ENCODE measurements at places on chromosomes 13 and 19.

GRCh38 chr19:10887616-10888367 is 16.4 kb downstream of the CARM1 start:
- no peak for DNase-seq

- DNase-seq: no peak
Observed at GRCh38 chr19:14440049-14440448, 6.9 kb downstream of the PKN1 start.

DNA sequence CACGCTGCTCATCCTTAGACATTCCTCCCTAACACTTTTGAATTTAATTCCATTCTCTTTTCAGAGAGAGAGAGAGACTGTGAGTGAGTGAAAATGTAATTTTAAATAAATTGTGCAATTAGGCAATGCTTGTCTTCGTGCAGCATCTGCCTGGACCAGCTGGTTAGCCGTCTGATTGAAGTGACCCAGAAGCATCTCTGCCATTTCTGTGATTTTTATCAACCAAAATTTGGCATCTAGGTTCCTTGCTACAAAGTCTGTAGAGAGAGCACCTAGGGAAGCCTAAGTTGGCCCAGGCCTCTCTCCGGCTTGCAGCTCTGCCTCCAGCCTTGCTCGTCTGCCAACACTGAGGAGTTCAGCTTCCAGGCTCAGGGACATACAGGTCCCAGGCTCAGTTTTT is 138.6 kb upstream of the GPR12 start:
- DNase-seq: no peak

- DNase-seq: no peak
Observed at GRCh38 chr19:13840305-13841085, 36.4 kb upstream of the NANOS3 start.

DNA sequence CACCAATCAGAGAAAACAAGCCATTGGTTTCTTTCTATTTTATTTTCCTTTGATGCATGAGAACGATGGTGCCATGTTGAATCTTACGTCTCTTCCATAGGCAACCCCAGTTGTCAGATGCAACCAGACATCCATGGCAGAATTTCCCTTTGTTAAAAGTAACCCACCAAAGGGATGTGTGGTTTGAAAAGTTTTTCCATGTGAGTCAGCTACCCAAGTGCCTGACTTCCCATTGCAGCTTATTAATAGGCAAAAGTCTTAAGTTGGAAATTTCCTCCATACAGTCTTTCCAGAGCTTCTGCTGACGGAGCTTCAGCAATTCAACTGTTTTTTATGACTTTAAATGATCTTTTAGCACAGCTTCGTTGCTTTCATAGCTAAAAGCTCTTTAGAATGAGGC is 73.8 kb upstream of the FAM216B start:
- no peak for DNase-seq

DNA sequence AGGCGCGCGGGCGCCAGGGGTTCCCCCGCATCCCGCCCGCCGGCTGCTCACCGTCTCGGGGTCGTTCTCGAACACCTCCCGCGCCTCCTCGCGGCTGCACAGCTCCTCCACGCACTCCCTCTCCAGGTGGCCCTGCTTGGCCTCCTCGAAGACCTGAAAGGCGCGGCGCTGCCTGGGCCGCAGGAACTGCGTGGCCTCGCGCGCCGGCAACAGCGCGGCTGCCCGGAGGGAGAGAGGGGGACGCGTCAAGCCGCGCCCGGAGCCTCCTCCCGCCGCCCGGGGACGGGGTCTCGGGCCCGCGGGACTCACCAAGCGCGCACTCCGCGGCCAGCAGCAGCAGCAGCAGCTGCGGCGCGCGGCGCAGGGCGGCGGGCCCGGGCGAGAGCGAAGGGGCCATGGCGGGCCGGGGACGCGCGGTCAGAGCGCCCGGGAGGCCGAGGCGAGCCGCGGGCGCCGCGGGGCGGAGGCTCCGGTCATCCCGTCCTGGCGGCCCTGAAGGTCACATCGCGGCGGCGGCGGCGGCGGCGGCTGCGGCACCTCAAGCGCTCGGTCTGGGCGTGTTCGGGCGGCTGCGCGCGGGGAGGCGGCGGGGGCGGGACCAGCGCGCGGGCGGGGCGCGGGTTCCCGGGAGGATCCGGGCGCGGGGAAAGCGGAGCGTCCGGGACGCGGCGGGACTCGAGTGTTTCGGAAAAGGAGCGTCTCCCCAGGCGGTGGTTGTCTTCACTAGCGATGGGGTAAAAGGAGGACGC is at the start of gene GAS6:
TSS of gene GAS6 (minus strand) at position 553 of the 749 bp plus-strand sequence. CDS start at position 397, 156 bp downstream.
- DNase-seq: no peak

GRCh38 chr19:31510635-31511034 is 161.4 kb upstream of the TSHZ3 start:
- no peak for DNase-seq

DNA sequence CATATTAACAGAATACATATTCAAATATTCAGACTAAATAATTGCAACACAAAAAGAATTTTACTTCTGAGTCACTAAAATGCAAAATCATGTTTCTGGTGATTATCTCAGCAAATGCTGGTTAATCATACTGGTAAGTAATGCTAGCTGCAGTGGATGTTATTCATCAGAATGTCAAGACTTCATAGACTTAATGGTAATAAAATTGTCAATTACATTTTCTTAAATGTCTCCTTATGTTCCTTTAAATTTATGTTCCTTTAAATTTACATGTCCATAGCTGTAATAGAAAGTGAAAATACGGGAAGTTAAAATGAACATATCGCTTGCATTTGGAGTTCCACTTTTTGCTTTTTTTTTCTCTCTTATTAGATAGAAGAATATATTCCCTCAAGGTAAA is 853.0 kb downstream of the SLITRK6 start:
- DNase-seq: no peak

- DNase-seq: no peak
Observed at GRCh38 chr13:95357875-95358274, 56.6 kb upstream of the ABCC4 start.

DNA sequence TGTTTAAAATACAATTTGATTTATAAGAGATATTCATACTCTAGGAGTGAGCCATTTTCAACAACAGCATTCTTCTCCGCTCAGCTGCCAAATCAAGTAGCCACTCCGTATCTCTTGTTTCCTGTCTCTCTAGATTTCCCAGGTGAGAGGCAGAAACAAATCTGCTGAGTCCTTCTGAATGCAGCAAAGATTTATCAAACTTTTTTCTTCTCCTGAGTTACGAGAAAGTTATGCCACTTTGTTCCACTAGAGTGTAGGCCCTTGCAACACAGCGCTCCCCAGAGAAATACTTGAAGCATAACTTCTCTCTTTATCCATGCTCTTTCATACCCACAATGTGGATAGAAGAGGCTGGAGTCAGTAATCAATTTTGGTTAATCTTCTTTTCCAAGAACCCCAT is 1960.8 kb downstream of the OLFM4 start:
- DNase-seq: no peak

- no peak for DNase-seq
Observed at GRCh38 chr19:15488489-15489226, 9.4 kb upstream of the PGLYRP2 start.

GRCh38 chr13:30857636-30858035 is 48.4 kb upstream of the MEDAG start:
- DNase-seq: no peak
